ENCODE measurements at places on chromosomes 2 and 18. TPM values are rescaled to one million over a fixed set of nuclear protein-coding genes. Genes with fewer than 3 reads are reported as not detected.
A peak's percentile ranks its signal among the peaks of the same experiment; 100 is the strongest.

The CPS1 gene
- 1.3 TPM for total RNA-seq

The KCNF1 gene
- not detected for total RNA-seq

DNA sequence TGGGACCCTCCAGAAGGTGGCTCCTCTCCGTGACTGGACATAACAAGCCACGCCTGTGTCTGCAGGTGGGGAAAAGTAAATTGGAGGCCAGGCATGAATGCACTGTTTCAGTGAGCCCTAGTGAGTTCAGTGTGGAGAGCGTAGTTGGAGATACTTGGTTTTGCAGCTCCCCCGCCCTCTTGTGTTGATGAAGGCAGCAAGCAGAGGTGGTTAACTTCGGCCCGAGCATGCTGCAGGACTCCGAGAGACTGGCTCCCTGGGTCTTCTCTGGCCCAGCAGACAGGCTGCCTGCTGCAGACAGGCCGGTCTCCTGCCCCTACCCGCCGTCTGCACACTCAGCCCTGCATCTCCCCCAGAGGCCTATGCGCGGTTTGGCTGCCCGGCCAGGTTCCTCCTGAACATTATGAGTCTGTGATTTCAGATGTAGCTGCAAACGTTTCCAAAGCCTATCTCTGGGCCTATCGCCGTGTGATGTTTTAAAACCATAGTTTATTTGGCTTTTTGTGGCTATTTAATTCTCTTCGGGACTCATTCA lies 102.4 kb downstream of the LDLRAD4 start:
- no peak for DNase-seq

- no peak for DNase-seq
These were observed 73.9 kb downstream of the SOX11 start for GRCh38 chr2:5766056-5766455.

GRCh38 chr2:88016086-88016959 lies at the start of gene RNU2-63P:
Gene RNU2-63P, minus strand, starts transcription at chr2:88016547.
- peak; percentile 83 for DNase-seq

GRCh38 chr2:15941871-15942710 lies 1.7 kb downstream of the MYCN start:
- peak; percentile 9 for DNase-seq

GRCh38 chr2:30421026-30421603 lies 25.9 kb upstream of the LCLAT1 start:
- DNase-seq, result no peak

- DNase-seq, result peak; percentile 55
These were observed 98.7 kb downstream of the PIGN start for GRCh38 chr18:62088156-62088555.

- DNase-seq, result no peak
These were observed 114.1 kb downstream of the TPO start for GRCh38 chr2:1527153-1527992.

DNA sequence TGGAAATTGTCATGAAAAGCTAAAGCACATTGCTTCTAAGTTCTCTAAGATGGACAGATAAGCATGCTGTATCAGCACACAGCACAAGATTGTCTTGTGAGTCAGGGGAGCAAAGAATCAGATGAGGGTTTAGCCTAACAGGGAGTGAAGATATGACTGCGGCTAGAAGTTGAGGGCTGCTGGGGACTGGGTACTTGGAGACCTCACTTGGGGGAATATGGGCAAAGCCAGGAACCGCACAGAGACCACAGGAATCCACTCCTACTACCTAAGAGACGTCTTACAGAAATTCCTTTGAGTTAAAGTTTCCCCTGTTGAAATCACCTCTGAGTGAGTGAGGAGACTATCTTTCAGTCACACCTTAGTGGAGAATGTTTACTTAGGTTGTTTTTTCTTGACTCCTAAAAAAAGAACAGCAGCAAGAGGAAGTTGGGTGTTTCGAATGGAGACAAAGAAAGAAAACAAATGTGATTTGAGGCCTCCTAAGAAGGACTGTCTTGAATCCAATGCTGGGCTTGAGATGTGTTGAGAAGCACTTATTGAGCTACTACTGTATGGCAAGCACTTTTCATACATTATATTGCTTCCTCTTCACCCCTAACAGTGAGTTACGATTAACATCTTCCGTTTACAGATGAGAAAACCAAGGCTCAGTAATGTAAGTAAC lies 100.7 kb downstream of the ANKRD44 start:
- DNase-seq, result no peak

GRCh38 chr2:191415858-191416257 lies 170.7 kb downstream of the MYO1B start:
- no peak for DNase-seq

GRCh38 chr2:8059255-8059654 lies 622.6 kb upstream of the ID2 start:
- no peak for DNase-seq

Data from natural killer cell (primary cell).